Stimulated activated CD4-positive, alpha-beta T cell treated with anti-CD3 and anti-CD28 coated beads, Interleukin-2, amount 100 ng/mL, for 24 hours (primary cell): ENCODE measurements at places on chromosomes 2 and 18.

DNA sequence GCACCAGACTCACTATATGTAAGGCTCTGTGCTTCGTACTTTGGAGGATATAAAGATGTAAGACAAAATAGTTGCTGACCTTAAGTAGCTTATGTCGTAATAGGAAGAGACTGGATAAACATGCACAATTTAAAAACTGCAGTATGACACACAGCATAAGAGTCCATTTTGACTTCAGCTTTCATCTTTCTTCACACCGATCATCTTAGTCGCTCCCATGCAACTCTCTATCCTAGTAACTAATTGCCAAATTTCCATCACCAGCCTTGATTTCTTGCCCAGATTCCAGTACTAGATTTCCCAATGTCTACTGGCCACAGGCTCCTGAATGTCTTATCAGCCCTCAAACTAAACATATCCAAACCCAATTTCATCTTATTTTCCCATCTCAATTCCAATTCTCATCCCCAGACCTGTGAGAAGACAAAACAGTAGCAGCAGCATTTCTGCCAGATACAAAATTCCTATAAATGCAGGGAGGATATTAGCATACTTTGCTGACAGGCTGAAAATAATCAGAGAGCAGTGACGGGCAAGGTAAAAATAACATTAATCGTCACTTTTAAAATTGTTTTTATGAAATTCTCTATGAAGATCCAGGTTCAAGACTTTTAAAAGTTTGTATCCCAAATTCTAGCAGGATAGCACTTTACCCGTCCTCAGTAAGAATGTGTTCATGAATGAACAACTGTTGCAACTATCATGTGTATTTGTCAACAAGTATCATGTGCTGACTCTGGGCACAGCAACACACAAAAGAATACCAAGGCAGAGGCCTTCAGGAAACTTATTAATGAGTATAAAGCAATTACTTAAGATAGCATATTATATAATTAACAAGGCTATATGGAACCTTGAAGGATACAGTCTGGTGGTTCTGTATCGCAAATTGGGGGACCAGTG is 42.2 kb downstream of the KIDINS220 start:
- no peak for DNase-seq

GRCh38 chr2:60560734-60561644 is 7.5 kb upstream of the BCL11A start:
- no peak for DNase-seq

- DNase-seq: peak; percentile 61
These were observed 90.4 kb upstream of the SLC35G4 start for GRCh38 chr18:11518788-11519685.

- DNase-seq: no peak
These were observed 349.0 kb upstream of the TNP1 start for GRCh38 chr2:217208867-217209266.

GRCh38 chr2:74857215-74857614 is 23.3 kb downstream of the HK2 start:
- DNase-seq: no peak
